ENCODE measurements at places on chromosomes 6 and 20.

- DNase-seq, result peak; percentile 90
Measured at GRCh38 chr6:139291813-139292619, at the start of gene TXLNB. Gene TXLNB (minus strand): TSS chr6:139291998. CDS start chr6:139288899, 3,099 bp downstream.

DNA sequence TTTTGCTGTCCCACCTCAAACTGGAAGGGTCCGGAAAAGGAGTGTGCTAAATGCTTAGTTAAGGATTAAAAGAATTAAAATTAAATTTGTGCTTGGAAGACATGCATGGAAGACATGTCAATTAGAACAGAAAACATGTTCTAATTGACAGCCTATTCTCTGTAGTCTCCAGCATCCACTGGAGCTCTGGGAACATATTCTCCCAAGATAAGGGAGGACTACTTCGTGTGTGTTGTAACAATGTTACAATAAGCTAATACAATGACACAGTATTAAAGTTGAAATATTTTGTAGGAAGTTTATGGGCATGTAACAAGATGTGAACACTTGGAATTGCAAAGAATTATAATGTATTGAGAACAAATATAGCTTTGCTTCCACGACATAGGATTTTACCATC is 567.4 kb upstream of the CITED2 start:
- no peak for DNase-seq

DNA sequence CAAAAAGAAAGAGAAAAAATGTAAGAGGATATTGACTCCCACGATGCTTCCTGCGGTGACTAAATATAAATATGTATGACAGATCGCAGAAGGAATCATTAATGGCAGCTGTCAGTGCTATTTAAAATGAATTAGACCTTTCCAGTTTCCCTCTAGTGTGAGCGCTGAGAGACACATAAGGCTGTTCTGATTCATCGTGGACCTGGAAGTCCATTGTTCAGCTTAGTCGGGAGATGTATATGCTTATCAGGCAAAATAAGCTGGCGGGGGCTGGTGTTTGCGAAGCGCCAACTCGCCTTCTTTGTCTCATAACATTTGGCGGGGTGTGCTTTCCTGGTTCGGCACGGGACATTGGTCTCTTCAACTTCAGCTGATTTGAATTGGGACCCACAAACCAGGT is 95.4 kb downstream of the CDH4 start:
- DNase-seq, result no peak

- DNase-seq, result no peak
Measured at GRCh38 chr6:37889051-37889450, 69.5 kb downstream of the ZFAND3 start.

DNA sequence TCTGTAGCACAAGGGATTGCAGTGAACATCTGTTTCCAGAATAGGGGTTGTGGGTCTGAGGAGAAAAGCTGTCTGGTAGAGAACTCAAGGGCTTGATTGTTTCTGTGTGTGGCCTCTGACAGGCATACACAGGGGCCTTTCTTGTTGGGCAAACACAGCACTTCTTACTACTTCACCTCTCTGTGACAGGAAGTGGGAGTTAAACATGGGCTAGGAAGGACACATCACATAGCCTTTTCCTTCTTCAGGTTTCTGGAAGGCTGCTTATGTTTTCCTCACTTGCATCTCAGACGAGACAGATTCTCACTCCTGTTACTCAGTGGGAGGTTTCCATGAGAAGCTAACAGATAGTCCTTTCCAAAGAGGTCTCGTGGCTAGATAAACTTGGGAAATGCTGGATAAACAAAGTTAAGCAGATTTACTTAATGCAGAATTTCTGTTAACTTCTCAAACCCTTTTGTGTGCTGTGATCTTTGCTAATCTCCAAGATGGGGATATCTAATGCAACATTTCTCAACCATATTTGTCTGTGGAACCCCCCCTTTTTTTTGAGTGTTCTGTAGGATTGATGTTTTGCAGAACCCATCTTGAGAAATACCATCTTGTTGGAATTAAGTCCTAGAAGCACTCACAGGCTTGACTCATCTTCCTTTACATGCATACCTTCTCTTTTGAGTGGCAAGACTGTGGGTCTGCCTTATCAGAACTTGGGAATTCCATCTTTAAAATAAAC is 41.9 kb upstream of the RNF8 start:
- no peak for DNase-seq

DNA sequence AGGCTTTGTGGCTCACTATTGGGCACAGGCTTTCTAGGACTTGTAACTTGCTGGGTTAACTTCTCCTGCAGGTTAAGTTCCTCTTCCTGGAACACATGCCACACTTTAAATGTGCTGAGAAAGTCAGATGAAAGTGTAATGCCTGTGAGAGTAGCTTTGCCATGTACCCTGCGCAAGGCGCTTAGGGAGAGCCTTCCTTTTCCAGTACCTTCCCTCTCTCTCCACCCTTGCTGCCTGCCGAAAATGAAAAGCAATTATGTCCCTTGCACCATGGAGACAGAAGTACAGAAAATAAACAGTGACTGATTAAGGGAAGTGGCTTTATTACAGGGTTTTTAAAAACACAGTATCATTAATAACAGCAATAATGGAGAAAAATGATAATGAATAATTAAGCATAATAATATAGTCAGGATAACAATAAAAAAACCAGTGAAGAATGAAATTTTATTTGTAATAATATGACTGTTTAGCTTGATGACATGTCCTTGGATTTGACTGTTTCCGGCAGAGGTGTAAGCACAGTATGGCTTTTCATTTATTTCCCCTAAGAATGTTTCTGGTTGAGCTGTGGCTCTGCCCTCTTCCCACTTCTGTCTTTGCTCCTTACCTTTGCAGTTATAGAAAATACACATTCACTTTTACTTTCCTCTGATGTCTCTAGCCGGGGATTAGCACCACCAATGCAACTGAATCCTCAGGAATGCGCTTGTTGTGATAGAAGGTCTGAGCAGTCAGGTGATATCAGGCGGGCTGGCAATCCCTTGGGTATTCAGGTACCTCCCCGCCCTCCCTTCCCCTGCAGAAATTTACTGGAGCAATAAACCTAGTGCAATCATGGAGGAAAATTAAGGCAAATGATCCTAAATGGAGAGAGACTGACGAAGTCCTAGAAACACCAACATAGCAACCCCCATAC is 472.3 kb upstream of the CITED2 start:
- peak; percentile 30 for DNase-seq

DNA sequence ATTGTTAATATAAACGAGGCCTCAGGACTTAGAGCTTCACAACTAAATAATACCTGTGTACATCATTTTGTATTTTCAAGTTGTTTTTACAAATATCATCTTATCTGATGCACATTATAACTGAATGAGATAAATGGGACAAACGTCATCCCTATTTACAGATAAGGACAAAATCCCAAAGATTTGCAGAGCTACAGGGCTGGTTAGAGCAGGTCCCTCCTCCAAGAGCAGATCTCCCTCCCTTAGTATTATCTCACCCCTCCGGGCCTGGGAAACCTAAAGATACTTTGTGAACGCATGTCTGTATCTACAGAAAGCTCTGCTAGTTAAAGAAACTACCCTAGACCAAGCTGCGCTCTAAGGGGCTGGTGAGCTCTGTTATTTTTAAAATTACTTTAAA is 130.4 kb upstream of the PROKR2 start:
- DNase-seq, result no peak

DNA sequence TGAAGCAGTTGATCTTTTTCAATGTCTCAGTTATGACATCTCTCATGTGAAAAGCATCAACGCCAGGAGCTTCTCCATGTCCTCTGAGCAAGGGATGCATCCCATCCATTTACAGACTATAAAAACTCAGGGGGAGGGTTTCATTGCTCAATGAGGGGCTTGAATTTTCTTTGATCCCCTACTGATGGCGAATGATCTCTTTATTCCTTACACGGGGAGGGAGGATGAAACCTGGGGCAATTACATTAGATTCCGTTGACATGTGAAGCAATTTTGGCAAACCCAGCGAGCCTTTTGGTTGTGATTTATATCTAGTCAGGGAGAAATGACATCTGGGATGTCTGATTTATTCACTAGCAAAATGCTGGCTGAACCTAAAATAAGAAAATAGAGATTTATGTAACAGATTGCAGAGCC is 268.9 kb downstream of the HIVEP2 start:
- no peak for DNase-seq

DNA sequence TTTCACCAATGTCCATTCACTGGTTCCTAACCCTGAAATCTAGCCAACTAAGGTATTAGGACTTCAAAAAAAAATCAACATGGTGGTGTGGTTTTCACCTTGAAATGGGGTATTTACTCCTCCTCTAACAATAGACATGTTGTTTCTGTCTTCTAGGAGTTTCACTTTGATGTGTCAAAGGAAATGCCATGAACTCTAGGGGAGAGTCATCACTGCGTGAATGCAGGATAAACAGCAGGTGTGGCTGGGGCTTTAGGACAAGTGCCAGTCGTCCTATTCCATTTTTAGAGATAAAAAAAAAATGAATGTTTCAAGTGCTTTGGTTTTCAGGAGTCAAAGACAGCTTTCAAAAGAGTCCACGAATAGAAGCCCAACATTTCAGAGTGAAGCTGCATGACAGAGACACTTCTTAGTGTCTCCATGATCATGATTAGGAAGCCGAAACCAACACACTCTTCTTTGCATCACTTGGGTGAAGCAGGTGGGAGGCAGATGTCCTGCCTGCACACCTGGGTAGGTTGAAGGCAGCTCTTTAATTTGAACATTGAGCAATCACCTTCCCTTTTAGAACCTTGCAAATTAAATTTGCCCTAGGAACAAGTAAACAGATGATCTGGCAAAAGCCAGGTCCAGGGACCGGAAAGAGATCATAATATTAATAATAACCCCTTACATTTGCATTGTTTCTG is 328.5 kb upstream of the PRDM1 start:
- DNase-seq, result no peak

- DNase-seq, result peak; percentile 93
Measured at GRCh38 chr6:27126815-27127537, 120.5 kb upstream of the PRSS16 start.

- peak; percentile 78 for DNase-seq
Measured at GRCh38 chr6:113732384-113732966, 124.7 kb upstream of the MARCKS start.

DNA sequence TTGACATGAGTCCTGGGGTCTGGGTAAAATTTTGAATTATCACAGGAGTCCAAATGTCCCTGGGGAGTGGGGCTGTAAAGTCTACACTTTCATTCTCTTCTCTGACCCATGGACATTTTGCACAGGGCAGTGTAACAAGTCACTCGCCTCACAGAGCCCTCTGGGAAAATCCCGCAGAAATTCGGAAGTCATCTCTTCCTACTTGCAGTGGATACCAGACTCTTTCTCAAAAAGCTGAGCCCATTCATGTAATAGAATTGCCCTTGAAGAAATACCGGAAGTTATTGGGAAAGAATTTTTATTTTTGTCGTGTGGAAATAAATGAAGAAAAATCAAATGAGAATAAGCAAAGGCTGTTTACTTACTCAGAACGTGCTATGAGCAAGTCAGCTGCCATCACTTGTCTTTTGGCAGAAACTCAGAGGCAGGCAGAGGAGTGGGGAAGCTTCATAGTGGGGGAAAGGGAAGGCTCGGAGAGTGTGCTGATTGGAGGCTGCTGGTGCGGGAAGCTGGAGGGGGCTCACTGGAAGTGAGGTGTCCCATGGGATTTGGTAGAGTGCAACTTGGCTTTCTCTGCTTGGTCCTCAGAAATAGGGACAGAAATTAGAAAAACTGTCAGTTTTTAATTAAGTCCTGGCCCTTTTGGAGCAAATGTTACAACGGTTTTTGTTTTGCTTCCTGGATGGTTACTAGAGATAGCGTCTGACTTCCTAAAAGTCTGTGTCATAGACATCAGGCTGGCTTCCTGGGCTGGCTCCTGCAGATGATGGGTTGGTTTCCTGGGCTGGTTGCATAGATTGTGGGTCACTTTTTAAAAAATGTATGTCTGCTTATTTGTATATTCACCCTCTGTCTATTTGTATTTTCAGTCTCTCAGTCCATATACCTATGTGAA is 79.8 kb upstream of the EEF1E1 start:
- no peak for DNase-seq

GRCh38 chr6:147033267-147033666 is 170.9 kb upstream of the STXBP5 start:
- no peak for DNase-seq

- no peak for DNase-seq
Measured at GRCh38 chr20:13771853-13772453, 12.8 kb downstream of the ESF1 start.

DNA sequence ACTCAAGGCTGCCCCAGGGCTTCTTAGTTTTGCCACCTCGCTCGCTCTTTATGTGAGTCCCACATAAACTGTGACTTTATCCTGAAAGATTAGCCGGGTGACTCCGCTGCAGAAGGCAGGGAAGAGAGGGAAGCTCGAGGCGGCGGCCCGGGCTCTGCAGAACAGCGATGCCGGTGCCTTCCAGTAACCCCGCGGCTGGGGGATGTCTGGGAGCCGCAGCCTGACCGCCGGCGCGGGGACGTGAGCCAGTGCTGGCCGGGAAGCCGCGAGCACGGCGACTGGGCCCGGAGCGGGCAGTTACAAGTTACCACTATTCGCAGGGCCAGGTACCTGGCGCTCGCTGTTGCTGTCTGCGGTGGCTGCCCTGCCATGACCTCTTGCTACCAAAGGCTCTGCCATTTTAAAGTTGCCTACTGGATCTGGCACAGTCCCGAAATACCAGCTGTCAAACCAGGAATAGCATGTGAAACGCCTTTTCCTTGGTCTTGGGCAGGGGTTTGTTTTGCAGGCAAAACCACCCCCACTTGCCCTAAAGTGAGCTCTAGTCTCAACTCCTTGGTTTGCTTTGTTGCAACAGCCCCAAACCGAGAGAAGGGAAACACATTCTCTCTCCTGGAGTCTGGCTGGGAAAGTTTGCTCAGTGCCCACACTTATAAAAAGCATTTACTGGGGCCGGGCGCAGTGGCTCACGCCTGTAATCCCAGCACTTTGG is 124.0 kb upstream of the SLC2A12 start:
- DNase-seq, result peak; percentile 74

GRCh38 chr6:127279815-127280214 is 13.2 kb downstream of the RNF146 start:
- DNase-seq, result no peak

- no peak for DNase-seq
Measured at GRCh38 chr20:16018881-16019280, 554.4 kb downstream of the KIF16B start.

- DNase-seq, result no peak
Measured at GRCh38 chr20:59349277-59349676, 48.9 kb downstream of the EDN3 start.

- no peak for DNase-seq
Measured at GRCh38 chr6:2756687-2757224, 6.0 kb upstream of the MYLK4 start.

DNA sequence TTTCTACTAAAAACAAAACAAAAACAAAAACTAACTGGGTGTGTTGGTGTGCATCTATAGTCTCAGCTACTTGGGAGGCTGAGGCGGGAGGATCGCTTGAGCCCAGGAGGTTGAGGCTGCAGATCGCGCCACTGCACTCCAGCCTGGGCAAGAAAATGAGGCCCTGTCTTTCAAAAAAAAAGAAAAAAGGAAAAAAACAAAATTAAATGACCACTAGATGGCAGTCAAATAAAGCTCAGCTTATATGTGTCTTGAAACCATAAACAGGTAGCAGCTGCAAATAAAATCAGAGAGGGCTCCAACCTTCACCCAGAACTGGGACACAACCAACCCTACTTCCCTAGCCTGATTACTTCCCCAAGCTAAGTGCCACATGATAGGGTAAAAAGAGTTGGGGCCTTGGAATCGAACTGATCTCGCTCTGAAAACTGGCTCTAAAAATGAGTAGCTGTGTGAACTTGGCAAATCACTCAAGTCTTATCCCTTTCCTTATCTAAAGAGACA is 67.1 kb upstream of the ADGRF4 start:
- no peak for DNase-seq

- DNase-seq, result no peak
Measured at GRCh38 chr20:35009665-35010328, 54.1 kb downstream of the MYH7B start.

All from femur (tissue), 1 donor.